ENCODE measurements at places on chromosomes 1 and 21.

GRCh38 chr1:192724670-192725069 lies 84.2 kb upstream of the RGS2 start:
- no peak for DNase-seq

DNA sequence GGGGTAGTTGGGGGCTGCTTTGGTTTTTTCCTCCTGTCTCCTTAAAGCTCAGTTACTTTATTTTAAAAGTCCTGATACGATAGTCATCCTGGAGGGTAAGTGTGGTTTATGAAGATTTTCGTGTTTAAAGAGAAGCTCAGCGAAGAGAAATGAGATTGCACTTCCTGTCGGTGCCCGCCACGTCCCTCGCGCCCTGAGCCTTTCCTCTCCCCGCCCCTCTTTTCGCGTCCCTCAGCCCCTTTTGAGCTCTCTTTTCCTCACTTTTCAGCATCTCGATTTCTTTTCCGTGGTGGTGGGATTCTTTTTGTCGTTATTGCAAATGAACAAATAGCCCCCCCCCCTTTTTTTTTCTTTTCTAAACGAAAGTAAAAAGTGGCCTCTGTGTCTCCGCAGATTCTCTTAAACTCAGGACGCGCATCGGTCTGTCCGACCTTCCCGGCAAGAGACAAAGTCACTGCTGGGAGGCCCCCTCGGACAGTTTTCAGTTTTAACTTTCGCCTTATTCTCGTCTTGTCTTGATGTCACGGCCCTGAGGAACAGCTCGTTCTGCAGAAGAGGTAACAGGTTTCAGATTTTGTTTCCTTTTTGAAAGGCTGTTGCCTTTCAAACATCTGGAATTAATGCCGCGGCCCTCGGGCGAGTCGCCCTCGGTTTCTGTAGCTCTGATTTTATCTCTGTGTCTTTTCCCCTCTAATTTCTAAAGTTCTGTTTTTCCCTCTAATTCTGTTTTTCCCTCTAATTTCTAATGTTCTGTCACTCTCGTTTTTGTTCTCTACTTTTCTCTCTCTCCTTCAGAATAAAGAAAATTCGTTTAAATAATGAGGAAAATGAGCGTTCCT lies 1.0 kb upstream of the DMRTA2 start:
- DNase-seq: no peak

DNA sequence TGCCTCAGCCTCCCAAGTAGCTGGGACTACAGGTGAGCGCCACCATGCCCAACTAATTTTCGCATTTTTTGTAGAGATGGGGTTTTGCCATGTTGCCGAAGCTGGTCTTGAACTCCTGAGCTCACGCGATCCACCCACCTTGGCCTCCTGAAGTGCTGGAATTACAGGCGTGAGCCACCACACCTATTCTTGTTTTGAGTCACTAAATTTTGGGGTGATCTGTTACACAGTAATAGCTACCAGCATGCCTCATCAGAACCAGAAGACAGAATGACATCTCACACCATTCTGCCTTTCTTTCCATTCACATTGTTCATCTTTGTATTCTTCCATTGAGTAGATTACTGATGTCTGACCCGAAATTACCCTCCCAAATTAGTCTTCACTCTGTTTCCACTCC lies 9.1 kb downstream of the RHBDL2 start:
- DNase-seq: no peak

DNA sequence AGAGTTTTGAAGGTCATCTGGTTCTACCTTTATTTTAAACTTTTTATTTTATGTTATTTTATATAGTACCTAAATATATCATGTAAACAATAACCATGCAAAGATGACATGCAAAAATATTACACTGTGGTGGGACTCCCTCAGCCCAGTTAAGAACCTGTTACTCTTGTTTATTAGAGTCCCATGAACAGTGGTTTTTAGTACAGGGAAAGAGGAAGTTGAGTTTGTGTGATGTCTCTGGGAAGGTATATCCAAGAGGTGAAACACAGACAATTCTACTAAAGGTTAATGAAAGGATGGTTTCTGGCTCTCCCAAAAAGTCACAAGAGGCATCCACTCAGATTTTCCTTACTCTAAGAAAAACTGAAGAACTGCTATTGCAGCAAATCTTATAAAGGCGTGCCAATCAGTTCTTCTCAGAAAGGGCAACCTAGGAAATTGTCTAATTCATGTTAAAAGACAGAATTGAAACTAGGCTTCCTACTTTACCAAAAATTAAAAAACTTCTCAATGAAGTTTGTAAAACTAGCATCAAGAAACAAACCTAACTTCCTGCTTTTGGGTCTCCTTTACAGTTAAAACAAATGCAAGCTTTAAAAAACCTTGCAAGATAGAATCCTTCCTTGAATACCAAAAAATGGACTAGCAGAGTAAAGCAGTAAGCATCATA lies 19.9 kb downstream of the GFI1 start:
- no peak for DNase-seq

DNA sequence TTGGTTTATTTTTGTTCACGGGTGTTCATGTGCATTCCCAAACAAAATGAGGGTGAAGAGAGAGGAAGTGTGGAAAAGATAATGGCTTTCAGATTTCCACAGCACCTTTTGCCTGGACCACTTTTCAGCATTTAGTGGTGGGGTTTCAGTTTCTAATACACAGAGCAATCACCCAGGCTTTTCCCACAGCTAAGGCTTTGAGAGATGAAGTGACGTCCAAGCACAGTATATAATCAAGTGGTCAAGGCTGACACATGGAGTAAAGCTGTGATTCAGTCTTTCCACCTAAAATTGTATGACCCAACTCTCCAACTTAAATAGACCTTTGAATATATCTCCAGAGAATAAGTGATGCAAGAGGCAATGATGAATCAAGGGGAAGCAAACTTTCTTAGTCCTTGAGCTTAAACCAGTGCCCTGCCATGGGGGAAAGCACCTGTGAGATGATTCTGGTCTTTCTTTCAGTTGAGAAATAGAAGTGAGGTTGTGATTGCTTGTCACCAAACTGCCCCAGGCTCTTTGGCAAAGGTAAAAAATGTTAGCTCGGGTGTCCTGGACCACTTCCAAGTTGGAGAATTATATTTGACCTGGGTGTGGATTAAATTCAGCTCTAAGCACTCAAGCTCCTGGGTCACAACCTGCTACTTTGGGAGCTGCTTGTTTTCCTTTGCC lies 2.4 kb upstream of the PIK3R3 start:
- DNase-seq: no peak

- no peak for DNase-seq
These were observed 163.2 kb downstream of the ZBTB18 start for GRCh38 chr1:244214009-244214967.

GRCh38 chr1:203643213-203644045 lies 16.8 kb downstream of the ATP2B4 start:
- no peak for DNase-seq

DNA sequence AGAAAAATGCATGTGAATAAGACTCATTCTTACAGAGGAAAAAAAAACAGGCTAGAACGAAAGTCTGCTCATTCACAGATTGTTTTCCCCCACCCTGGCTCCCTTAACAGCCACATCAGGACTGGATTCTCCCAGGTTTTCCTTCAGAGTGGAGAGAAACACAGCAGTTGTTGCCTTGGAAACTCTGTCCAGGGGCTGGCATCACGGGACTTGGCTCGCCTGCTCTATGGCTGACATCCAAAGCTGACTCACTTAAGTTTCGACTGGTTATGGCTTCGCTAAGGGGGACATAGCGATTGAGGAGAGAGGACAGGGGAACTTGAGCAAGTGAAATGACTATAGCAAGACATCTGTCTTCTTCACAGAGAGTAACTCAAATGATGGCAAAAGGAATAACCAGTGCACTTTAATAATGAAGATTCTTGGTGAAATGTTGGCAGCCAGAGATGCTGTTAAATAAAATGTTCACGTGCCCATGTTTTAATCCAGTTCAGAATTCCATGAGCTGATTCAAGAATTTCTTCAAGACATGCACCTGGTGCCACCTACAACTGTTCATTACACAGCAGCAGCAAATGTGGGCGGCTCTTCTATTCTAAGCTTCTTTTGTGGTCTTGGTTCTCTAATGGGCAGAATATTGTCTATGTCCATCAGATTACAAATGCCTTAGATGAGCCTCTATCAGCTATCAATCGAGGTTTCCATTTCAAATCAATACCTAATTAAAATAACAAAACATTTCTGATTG lies 21.8 kb downstream of the MIS18A start:
- no peak for DNase-seq

- no peak for DNase-seq
These were observed 7.0 kb upstream of the CELA2A start for GRCh38 chr1:15449567-15449966.

DNA sequence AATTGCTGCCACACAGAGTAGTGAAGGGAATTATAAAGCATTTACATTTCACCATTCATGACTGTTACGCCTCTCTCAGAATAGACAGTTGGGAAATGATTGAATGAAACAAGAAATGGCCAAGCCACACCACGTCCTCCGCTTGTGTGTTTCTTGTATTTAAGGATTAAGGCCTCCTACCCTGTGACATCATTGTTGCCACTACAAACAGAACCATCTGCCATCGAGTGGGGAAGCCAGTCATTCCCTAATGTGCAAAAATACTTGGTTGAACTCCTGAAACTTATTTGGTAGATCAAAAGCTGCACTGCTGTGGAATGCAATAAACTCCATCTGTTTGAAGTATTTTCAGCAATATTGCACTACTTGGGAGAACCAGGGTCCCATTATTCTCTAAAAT lies 99.0 kb upstream of the C1orf105 start:
- no peak for DNase-seq

- peak; percentile 57 for DNase-seq
These were observed 19.0 kb downstream of the BTG2 start for GRCh38 chr1:203324105-203325025.

DNA sequence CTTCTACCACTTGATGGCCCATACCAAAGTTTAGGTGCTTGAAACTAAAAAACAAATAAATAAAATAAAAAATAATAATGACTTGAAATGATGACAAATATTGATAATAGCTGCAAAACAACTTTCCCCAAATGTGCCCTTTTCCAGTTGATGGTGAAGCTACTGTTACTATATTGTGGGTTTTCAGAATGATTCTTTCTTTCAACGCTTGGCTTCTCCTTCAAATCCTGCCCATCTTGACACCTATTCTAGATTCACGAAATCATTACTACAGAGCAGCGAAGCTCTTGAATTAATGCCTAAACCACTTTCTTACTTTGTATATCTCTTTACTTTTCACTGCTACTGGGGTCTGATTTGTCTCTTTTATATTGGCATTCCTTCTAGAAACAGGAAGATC lies 9.2 kb upstream of the C1orf141 start:
- no peak for DNase-seq

DNA sequence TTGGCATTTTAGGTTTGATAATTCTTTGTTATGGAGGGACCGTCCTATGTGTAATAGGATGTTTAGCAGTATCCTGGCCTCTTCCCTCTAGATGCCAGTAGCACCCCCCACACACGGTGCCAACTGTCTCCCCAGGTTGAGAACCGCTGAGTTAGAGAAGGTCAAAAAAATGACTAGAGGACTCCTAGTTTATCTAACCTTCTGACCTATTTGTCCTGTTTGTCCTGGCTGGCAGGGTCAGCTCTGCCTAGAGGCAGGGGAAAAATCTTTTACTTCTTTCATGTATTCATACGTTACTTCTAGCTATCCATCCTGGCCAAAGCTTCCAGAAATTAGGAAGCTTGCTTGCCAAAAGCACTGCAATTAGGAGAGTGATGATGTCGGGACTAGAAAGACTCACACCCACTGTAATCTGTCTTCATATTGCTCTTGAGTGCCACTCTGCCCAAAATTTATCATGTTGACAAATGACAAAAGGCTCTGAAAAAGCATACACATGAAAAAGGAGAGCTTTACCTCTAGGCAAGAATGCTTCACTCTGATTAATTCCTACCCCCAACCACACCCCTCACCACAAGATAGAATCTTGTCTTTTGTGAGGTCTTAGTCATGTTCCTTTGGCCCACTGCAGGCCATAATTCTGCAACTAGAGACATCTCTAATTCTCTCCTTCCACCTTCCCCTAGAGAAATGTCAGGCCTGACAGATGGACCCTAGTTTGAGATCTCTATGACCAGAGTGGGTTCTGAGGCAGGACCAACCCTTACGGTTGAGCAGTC lies 14.4 kb upstream of the AKR1A1 start:
- DNase-seq: no peak

DNA sequence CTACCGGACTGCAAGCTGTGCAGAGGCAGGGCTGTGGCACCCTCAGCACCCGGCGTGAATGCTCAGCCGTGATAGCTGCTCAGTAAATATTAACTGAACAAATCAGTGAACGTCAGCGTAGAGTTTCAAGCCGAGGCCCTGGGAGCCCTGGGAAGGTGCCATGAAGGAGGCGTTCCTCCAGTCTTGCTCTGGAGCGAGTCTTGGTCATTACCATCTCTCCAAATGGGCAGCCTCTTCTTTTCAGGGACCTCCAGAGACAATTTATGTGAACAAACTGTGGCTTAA lies 449.2 kb downstream of the CAMTA1 start:
- DNase-seq: no peak
